Hair follicle dermal papilla cell (primary cell): ENCODE measurements at places on chromosomes 12 and 14. TPM values are rescaled to one million over a fixed set of nuclear protein-coding genes. Genes with fewer than 3 reads are reported as not detected.

SLC2A14 gene
- 0.16 and 0.24 TPM in 2 replicates for total RNA-seq

PIANP gene
- total RNA-seq: 0.24 and 2.1 TPM in 2 replicates

OTX2 gene
- not detected in 2 replicates for total RNA-seq

SLC25A21 gene
- under 0.01 and 0.24 TPM in 2 replicates for total RNA-seq

DCN gene
- total RNA-seq: 827 and 850 TPM in 2 replicates

PTCSC3 gene
- total RNA-seq: not detected in 2 replicates

KRT82 gene
- total RNA-seq: not detected in 2 replicates

TAS2R43 gene
- 3.4 and 4.3 TPM in 2 replicates for total RNA-seq

ADAM20 gene
- total RNA-seq: 0.49 and 1.1 TPM in 2 replicates

KRT81 gene
- total RNA-seq: 0.12 TPM in 1 of 2 replicates, not detected in the other

SEC23A gene
- 331 and 445 TPM in 2 replicates for total RNA-seq

RNASE3 gene
- total RNA-seq: not detected in 2 replicates

GUCY2C gene
- total RNA-seq: not detected in 2 replicates

GLIPR1L2 gene
- total RNA-seq: 0.16 and 0.85 TPM in 2 replicates

RTN1 gene
- total RNA-seq: 1.5 and 2.9 TPM in 2 replicates

CEP290 gene
- 13.6 and 14.1 TPM in 2 replicates for total RNA-seq
